COR-L47 (cell line): ENCODE measurements at places on chromosomes 16 and 17.

DNA sequence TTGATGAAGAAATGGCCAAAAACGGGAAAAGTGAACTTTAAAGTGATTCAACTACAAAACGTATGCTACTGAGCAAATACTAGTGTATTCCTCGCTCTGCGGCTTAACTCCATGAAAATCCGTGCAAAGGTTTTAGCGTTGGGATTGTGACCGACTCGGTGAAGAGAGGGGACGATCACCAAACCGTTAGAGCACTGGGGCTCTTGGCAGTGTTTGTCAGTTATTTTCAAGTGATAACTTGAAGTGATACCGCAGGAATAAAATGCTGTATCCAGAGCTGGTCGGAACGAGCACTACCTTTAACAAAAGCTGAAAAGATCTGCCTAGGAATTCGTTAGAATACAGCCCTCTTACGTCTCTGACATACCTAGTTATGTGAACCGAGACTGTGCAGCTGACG, 773 bp upstream of the PPM1D start:
- DNase-seq = no peak

DNA sequence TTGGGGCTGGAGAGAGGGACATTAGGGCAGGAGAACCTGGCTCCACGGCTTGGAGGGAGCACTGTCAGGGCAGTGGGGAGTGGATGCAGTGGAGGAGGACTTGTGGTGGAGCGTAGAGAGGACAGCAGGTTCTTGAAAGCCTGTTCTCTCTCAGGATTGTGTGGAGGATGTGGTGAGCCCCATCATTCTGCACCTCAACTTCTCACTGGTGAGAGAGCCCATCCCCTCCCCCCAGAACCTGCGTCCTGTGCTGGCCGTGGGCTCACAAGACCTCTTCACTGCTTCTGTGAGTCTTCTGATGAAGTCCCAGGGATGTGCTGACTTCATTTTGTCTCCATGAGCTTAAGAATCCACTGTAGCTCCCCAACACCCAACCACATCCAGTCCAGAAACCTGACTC, 13.5 kb downstream of the COX6A2 start:
- DNase-seq = no peak

GRCh38 chr17:75764711-75765421, at the start of gene GALK1:
Gene GALK1 (minus strand): TSS chr17:75765192. CDS start chr17:75765136, 56 bp downstream.
- peak; percentile 56 for DNase-seq

DNA sequence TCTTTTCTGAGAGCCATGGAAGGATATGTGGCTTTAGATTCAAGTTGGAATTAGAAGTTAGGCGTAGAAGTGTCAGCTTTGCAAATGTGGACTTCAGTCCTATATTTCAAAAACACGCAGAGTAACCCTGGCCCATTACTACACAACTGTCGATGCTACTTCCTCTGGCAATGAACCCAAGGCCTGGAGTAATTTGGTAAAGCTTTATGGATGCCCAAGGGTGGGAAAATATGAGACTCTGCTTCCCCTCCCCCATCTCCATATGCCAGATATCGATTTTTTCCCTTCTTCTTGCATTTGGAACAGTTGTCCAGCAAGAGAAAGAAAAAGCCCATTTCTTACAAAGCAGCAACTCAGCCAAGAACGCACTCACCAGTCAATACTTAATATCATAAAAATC, 2.9 kb upstream of the MAP1LC3B start:
- DNase-seq = no peak

- DNase-seq = no peak
Measured at GRCh38 chr17:13078591-13079385, 61.0 kb upstream of the ELAC2 start.

DNA sequence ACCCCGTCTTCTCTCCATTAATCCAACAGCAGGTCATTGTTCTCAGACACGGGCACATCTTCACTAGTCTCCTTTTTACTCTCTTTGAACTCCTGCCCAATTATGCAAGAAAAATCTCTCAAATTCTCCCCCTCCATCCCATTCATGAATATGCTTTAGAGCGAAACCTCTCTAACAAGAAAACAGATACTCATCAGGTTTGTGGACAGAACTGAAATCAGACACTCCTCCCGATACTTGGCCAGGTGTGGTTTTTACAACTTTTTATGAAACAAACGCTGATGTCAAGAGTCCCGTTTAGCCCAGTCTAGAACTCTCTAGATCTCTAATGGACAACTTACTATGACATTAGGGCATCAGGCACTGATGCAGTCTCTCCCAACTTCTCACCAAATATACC, 40.9 kb downstream of the PIK3R5 start:
- DNase-seq = no peak

DNA sequence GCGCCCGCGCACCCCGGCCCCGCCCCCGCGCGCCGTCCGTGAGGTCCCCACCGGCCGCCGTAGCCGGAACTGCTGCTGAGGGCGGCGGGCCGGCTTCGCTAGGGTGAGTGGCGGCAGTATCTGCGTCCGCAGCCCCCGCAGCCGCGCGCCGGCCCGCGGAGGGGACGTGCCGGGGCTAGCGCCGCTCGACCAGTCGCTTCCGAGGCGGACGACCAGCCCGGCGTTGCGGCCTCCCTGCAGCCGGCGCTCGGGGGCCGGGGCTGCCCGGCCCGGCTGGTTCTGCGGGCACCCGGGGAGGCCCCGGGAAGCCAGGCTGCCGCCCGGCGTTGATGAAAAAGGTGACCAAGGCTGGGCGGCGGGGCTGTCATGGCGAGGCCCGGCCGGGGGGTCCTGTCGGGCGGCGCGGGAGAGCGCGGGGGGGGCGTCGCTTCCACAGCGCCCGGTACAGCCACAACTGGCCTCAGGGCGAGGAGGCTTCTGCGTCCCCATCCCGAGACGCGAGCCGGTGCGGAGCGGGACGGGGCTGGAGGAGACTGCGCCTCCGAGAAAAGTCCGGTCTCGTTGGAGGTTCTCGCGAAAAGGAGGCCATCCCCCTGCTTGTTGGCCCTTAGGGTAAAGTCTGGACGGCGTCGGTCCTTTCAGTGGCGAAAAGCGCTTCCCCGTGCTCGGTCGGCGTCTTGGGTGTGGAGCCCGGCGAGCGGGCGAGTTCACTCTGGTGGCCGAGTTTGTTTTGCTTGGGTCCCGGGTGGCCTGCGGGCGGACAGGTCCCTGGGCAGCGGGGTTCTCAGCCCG, at the start of gene CRAMP1:
Gene CRAMP1, plus strand, starts transcription at position 41 of the 792 bp plus-strand sequence. CDS start 2,280 bp downstream, outside the sequence.
- DNase-seq = no peak

GRCh38 chr17:66915792-66916191, 48.7 kb upstream of the CACNG4 start:
- DNase-seq = no peak

DNA sequence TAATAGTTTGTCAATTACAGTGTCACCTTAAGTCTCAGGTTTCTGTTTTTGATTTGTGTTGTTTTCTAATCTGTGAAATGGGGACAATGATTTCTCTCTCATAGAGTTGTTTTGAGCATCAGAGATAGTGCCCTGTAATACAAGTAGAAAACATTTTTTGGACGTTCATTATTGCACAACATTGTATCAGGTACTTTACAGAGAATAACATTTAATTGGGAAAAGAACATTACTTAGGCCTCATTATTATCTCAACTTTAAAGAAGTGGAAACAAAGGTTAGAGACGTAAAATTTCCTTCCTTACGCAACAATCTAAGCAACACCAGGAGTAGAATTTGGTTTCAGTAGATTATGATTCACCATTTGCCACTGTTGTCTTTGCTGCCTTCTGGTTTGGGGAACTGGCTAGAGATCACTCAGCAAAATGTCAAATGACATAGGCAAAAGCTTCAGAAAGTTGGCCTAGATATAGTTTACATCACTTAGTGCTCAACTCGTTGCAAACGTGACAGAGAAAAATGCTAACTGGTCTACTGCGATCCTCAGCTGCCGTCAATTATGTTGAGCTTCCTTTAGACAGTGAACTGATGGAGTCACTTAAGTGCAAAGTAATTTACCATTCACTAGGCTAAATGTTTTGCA, 1026.8 kb downstream of the CDH11 start:
- DNase-seq = no peak

DNA sequence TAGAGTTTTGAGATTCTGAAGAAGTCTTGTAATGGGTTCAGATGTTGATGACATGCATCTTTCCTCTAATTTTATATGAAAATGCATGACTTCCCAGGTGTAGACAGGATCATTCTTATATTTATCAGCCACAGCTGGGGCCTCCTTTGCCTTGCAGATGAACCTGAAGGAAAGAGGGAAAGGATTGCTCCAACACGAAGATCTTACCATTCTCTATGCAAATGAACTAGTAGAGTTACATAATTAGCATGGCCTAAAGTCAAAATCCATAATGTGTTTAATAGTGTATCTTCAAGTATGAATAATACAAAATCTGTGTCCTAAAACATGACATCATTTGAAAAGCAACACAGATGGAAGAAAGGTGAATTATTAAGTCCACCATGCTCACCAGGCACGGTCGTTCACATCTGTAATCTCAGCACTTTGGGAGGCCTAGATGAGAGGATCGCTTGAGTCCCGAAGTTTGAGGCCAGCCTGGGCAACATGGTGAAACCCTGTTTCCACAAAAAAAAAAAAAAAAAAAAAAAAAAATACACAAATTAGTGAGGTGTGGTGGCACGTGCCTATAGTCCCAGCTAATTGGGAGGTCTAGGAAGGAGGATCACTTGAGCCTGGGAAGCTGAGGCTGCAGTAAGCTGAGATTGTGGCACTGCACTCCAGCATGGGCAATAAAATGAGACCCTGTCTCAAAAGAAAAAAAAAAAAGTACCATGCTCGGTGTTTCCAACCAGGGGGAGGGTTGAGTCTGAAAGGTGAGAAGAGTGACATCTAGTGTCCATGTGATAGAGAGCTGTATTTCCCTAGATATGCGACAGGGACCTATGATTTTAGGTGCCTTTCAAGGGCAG, 6.3 kb downstream of the VWA3A start:
- peak; percentile 21 for DNase-seq

DNA sequence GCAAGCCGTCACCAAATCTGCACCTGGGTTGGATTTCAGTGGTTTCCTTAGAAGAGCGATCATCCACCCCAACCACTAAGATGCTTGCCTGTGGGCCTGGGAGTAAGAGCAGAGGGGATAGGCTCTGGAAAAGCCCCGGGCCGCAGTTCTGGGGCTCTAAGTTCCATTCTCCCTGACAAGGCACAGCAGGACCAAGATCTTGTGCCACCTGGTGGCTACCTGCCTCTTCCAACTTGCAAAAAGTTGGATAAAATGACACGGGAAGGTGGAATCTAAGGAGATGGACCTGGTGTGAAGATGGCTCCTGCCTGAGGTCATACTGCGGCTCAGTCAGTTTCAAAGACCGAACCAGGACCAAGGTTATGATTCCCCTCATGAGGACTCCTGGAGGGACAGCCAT, 42.3 kb downstream of the ABCC12 start:
- no peak for DNase-seq

GRCh38 chr17:31869797-31870568, 10.9 kb upstream of the COPRS start:
- DNase-seq = no peak

GRCh38 chr16:87252269-87252970, 64.8 kb downstream of the C16orf95 start:
- DNase-seq = no peak

DNA sequence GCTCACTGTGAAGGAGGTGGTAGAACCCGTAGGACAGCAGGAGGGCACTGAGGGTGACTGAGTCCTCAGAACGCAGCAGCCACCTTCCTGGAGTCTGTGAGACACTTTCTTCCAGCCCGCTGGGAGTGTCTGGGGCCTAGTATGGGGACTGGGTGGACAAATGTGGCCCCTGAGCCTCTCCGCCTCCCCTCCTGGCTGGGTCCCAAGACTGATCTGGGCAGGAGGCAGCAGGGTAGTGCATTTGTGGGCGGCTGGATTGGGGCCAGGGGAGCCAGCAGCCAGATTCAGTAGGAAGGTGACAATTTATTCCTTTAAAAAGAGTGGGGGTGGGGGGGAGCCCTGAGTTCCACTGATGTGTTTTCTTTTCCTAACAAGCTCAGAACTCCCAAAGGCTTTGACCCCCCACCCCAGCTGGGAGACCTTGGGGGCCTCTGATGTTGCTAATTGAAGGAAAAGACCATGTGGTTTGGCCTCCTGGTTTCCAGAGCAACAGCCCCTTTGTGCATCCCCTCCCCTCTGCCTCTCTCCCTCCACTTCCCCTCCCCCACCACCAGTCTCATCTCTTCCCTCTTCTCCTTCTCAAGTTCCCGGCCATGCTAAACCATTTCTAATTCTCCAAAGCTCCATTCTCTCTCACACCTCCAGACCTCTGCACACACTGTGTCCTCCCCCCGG, 4.4 kb downstream of the CLEC19A start:
- DNase-seq = peak; percentile 24

DNA sequence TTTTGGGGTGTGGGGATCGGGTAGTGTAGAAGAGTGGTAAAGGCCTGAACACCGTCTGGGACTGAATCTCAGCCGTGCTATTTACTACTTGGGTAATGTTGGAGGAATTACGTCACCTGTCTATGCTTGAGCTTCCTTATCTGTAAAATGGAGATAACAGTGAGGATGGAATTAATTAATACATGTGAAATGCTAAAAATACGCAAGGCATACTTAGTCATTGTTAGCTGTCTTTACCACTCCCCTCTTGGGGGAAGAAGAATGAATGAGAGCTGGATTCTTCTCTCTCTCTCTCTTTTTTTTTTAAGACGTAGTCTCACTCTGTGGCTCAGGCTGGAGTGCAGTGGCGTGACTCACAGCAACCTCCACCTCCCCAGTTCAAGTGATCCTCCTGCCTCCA, 41.1 kb upstream of the TANGO6 start:
- no peak for DNase-seq

- no peak for DNase-seq
Measured at GRCh38 chr17:6239241-6239798, 169.1 kb downstream of the WSCD1 start.

- no peak for DNase-seq
Measured at GRCh38 chr16:75012380-75013081, 13.7 kb downstream of the ZNRF1 start.

- DNase-seq = no peak
Measured at GRCh38 chr17:7781429-7781828, 52.6 kb upstream of the KDM6B start.

- no peak for DNase-seq
Measured at GRCh38 chr16:75288596-75289120, 37.2 kb upstream of the BCAR1 start.

DNA sequence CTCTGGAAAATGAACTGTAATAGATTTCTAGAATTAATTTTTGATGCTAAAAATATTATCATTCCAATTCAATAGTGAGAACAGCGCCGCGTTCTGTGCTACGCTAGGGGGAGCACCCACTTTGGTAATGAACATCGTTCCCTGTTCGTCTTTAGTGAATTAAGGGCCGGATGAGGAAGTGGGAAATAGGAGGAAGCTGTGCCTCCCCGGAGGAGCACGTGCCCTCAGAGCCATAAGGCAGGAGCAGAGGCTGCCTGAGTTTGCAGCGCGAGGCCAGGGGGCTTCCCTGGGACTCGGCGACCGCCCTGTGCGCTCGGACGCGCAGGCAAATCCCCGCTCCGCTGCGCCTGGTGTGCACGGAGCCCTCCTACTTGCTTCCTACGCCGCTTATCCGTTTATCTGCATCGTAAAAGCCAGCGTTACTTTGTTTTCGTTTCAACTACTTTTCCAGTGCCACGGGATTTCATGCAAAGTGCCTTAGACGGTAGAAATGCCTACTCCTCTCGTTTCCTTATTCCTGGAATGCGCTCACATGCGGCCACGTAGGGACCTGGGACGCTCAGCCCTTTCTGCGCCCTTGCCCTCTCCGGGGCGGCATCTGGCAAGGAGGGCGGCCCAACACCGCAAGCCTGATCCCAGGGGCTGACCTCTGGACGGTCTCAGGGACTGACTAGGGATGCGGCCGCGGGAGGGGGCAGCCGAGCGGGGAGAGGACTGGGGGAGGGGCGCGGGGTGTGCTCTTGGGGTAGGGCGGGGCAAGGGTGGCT, 76.4 kb downstream of the KCNJ12 start:
- no peak for DNase-seq

- DNase-seq = no peak
Measured at GRCh38 chr16:19419698-19420075, 2.0 kb downstream of the TMC5 start.

- DNase-seq = no peak
Measured at GRCh38 chr16:86791287-86792035, 213.1 kb downstream of the FOXL1 start.
